ENCODE measurements at places on chromosomes 7 and 10.

DNA sequence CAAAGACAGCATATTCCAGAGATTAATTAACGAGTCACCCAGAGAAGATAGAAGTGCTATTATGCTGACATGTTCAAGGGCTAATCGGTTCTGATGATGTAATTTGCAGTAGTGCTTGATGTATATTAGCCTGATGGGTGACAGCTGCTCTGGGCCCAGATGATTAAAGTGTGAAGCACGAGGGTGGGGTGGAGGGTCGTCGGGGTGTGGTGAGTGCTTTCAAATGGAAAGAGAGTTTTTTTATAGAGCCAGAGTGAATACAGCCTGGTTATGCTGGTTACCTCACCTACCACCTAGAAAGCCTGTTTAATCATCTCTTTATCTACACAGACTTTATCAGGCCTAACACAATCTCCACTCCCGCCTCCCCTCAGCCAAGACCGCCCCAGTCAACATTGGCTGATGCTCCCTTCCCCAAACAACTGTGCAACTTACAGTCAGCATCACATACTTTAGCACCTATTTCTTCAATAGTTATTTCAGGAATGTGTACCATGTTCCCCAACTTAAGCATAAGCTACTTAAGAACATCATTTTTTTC, 11.5 kb upstream of the STN1 start:
- DNase-seq = no peak

DNA sequence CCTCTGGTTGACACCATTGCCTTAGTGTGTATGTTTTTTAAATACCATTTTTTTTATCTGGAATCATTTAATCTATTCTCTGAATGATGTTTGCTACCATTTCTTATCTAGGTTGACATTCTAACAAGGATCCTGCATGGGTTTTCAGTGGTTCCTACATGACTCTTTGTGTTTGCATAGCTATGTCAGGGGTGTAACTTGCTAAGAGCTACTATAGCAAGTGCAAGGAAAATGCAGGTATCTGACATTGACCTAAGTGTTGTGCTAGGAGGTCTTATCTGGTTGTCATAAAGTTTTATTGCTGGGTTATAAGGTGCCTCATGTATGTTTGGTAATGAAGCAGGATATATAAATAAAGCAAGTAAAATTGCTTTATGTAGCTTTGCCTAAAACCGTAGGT, 183.2 kb downstream of the PLXDC2 start:
- DNase-seq = no peak

DNA sequence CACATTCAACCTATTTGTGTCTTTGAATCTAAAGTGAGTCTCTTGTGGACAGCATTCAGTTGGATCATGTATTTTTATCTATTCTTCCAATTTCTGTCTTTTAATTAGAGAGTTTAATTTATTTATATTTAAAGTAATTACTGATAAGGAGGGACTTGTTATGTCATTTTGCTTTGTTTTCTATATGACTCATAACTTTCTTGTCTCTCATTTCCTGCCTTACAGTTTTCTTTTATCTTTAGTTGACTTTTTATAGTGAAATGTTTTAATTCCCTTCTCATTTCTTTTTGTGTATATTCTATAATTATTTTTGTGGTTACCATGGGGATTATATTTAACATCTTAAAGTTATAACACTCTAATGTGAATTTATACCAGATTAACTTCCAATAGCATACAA, 7.3 kb upstream of the ZNF518A start:
- DNase-seq = no peak

DNA sequence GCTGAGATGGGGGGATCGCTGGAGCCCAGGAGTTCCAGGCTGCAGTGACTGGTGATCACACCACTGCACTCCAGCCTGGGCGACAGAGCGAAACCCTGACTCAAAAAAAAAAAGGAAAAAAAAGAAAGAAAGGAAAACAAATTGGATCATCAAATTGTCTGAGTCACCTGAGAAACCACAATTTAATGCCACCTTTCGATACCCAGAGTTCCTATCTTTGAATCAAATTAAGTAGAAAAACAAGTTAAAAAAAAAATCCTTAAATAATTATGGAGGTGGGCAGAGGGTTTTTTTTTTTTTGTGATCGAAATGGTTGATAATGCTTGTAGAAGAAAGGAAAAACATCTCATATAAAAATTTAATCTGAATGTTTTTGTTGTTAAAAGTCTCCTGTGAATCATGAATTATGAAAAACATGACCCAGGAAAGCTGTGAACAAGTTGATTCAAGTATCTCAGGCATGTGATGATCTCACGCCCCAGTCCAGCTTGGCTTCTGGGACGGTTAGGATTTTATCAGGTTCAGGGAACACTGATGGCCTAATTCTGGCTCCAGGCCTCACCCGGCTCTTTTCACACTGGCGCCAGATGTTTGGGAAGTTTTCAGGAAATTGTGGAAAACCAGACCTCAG, 25.3 kb upstream of the CUX1 start:
- DNase-seq = no peak

- DNase-seq = no peak
These were observed 220.9 kb downstream of the SFMBT2 start for GRCh38 chr10:7189909-7190308.

DNA sequence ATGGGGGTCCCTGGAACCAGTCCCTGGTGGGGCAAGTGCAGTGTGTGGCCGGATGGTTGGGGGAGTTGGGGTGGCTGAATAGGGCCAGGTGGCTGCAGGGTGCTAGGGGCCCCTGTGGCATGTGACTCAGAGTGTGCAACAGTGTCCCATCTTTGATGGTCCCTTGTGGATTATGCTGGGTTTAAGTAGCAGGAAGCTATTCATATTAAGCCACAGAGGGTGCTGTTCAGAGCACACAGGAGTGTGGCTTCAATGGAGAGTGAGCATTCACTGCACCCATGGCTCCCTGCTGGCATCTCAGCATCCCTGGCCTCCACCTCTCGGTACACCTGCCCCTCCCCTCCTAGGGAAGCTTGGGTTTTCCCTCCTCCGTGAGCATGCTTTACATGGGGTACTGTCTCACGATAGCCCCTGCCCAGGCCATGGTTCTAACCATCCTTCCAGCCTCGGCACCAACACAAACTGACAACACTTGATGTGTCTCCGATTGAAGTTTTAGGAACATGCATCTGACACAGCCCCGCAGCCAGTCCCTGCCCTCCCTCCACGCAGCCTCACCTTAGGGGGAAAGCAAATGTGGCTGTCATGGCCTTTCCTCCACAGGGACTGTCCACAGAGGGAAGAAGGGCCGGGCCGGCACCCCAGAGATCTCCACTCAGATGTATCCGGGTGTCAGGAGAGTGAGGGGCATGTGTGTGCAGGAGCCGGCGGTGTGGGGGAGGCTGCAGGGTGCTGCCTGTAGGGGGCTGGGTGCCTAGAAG, 30.4 kb upstream of the PPIF start:
- peak; percentile 24 for DNase-seq

- no peak for DNase-seq
These were observed 16.3 kb upstream of the BAMBI start for GRCh38 chr10:28661035-28661434.

DNA sequence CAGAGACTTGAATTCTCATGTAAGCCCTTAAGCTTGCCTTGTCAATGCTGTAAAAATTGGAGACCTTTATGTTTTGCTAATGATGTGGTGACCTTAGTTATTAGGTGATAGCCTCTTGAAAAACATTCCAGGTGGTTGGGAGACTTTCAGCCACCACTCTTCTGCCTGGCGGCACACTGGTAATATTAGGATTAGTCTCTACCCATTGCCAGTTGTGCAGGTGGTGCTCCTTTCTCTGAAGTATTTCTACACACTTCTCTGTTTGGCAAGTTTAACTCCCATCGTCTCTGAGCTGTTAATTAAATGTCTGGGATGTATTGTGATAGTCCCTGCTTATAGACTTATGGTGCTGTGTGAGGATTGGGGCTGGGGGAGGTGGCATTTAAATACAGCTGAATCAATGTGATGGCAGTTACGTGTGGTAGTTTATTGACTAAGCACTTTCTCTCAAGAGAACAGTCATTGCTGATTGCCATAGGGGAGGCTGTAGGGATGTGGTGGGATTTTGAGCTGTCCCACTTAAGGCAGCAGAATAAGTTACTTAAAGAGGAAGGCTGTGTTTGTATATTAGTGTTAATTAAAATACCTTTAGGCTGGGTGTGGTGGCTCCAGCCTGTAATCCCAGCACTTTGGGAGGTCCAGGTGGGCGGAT, 61.7 kb downstream of the DAGLB start:
- no peak for DNase-seq

All from CD4-positive, alpha-beta T cell treated with Interleukin-2 at 100 ng/mL for 4 hours (primary cell).